ENCODE measurements at places on chromosomes 6 and 20.

GRCh38 chr20:3935956-3936340, 46.8 kb downstream of the PANK2 start:
- DNase-seq, result no peak

DNA sequence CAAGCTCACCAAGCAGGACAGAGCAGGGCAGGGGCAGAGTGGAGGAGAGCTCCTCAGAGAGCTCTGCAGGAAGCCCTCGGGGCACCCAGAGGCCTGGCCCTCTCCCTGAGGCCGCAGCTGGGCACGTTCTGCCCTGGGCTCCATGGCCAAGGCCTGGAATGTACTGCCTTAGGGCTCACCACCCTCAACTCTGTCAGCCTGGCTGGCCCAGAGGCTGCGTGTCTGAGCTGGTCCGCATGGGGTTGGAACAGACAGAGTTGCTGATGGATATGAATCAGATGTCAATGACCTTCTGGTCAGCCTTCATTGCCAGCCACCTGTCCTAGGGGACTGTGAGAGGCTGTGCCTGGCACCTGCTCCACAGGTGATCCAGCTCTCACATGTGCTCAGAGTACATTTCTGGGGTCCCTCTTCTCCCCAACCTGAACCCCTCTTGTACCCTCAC, 33.2 kb upstream of the PCMTD2 start:
- DNase-seq, result no peak

DNA sequence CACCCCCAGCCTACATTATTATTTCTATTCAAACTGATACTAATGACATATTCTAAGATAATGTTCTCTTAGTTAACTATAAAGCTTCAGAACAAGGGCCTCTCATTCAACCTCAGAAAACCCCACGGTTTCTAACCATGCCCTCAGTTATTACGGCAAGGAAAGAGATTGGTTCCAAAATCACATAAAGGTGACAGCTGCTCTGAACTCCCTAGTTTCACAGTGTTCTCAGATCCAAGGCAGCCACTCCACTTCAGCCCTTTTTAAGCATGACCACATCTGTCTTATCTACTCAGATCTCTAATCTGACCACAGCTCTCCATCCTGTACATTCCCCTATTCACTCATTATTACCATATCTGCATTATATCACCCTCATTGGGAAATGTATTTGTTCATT, 98.8 kb upstream of the CEP85L start:
- DNase-seq, result no peak

DNA sequence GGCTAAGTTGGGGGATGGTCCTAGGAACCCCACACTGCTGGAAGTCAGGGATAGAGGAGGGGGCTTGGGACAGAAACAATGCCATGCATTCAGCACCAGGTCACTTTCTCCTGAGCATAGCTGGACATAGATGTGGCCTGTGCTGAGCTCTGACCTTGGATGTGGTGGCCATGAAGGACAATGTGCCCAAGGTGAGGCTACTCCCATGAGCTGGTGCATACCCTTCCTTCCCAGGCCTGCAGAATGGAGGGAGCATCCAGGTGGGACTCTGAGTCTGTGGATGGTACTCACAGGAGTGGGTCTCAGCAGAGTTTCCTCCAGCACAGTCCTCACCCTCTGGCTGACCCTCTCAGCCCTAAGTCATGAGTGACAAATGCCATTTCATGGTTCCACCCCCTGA, 16.9 kb downstream of the CST9L start:
- no peak for DNase-seq

DNA sequence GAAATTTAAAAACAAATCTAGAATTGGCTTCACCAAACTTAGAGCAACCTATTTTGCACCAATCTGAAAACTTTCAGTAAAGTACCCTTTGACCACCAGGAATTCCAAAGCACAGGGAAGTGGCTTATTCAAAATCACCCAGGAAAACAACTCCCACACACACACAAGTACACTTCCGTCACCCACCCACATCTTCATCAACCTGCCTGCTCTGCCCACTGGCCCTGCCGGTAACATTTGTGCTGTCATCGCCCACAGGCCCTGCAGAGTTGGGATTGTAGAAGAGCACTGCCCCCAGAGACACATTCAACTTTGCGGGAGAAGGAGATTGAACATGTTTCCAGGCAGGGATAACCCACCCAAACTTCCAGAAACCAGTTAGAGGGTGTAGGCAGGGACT, 19.3 kb upstream of the SCML4 start:
- DNase-seq, result no peak

DNA sequence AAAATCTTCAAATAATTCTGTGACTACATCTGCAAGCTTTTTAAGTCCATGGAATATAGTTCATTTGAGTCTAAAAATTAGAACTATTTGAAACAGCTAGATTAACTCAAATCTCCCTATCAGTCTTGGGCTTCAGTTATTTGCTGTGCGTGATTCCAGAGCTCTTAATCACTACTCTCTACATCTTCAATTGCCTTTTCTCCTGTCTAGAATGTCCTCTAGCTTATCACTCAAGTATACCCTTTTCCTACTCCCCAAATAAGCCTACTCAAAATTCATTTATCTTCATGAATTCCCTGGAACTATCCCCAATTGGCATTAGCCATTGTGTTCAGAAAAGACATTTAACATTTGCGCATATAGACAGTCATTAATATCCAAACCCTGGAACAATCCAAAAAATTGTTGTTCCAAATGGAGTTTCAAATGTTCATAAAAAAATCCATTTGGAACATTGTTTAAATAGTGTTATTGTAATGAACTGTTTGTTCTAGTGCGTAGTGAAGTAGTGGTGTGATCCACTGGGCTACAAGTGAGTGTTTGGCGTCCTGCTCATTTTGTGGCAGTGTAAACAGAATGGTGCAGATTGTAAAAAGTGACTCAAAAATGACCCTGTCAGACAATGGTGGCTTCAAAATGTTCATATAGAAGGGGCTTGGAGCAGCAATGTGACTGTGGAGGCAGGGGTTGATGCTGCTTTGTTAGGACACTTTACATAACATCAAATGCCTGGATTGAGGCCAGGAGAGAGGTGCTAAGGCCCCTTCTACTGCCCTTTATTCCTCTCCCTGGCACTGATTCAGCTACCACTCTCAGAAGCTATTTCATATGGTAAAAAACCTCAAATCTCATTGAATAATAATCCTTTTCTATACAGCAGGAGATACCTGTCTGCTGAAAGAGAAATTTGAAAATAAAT, 122.3 kb downstream of the KIF6 start:
- DNase-seq, result no peak

DNA sequence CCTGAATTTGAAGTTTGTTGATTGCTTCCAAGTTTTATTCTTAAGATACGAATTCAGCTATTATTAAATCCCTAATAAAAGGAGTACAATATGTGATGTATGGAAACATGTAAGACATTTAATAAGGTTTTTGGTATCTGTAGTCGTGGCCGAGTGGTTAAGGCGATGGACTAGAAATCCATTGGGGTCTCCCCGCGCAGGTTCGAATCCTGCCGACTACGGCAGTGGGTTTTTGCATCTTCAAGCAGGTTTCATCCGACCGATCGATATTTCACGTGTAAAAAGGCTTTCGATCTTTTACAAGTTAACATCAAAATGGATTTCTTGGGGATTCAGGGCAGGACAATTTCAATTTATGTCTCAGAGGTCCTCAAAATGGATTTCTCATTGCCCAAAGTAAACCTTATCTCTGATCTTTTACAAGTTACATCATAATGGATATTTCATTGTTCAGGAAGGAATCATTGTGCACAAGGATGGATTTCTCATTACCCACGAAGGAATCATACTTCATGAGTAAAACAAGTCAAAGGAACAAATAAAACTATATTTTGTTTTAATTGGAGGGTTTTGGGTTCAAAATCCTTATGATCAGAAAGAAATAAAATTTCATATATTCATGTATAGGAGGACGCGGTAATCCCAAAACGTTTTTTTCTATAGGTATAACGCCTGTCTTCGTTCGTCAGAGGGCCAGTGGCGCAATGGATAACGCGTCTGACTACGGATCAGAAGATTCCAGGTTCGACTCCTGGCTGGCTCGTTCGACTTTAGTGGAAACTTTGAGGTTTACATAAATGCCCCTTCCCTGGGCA, 37.3 kb upstream of the BTN3A2 start:
- DNase-seq, result peak; percentile 91

- DNase-seq, result no peak
These were observed 52.4 kb downstream of the LY86 start for GRCh38 chr6:6640926-6641325.

- DNase-seq, result no peak
These were observed 133.4 kb downstream of the HAO1 start for GRCh38 chr20:7806831-7807230.

Data from mesendoderm (in vitro differentiated cells).